ENCODE measurements at places on chromosomes 4 and X. TPM values are rescaled to one million over a fixed set of nuclear protein-coding genes. Genes with fewer than 3 reads are reported as not detected.

Gene TEX11
- total RNA-seq = not detected

DNA sequence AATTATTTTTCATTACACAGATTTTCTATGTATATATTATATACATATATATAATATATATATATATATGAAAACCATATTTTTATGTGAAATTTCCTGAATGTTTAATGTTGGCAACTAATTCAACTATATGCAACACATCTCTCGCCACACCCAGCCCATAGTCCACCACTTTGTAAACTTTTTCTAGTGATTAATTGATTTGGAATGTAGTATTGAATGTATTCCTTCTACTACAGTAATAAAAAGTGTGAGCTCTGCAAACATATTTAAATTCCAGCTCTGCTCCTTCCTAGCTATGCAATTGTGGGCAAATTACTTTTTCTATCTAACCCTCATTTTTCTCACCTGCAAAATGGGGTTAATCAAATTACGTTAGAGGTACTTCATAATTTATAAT lies 187.8 kb downstream of the TEX11 start:
- DNase-seq = no peak

GRCh38 chr4:169184686-169185085 lies 86.1 kb downstream of the SH3RF1 start:
- DNase-seq = no peak

- peak; percentile 55 for DNase-seq
Measured at GRCh38 chr4:176792326-176793059, at the start of gene VEGFC. VEGFC (minus strand) TSS chr4:176792922; CDS start chr4:176792311, 611 bp downstream.

- DNase-seq = no peak
Measured at GRCh38 chr4:53967986-53968385, 96.4 kb downstream of the CHIC2 start.

Gene TCEAL4
- 301 TPM for total RNA-seq

Gene PPP2R2C
- 2.9 TPM for total RNA-seq

GRCh38 chr4:95209927-95210326 lies 338.8 kb downstream of the UNC5C start:
- DNase-seq = no peak

- no peak for DNase-seq
Measured at GRCh38 chr4:70177090-70177489, 18.4 kb upstream of the ODAM start.

GRCh38 chr4:18722748-18723191 lies 701.2 kb upstream of the LCORL start:
- DNase-seq = no peak

DNA sequence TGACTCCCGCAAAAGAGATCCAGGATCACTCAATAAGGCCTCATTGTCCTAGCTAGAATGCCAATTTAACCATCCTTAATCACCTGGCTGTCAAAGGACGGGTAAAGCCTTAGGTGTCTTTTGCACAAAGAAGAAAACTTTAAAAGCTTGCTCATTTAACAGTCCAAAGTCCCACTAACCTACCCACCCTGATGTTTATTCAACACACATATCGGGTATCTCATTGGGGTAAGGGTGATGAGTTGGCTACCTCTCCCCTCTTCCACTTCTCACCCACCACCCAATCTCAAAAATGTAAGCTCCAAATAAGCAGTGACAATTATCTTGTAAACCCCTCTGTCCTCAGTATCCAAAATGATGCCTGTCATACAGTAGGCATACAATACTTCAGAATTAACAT lies 988 bp upstream of the SRD5A3 start:
- DNase-seq = no peak

GRCh38 chr4:182023469-182023868 lies 219.7 kb upstream of the TENM3 start:
- no peak for DNase-seq

- DNase-seq = no peak
Measured at GRCh38 chr4:20251031-20251795, 492 bp upstream of the SLIT2 start.

DNA sequence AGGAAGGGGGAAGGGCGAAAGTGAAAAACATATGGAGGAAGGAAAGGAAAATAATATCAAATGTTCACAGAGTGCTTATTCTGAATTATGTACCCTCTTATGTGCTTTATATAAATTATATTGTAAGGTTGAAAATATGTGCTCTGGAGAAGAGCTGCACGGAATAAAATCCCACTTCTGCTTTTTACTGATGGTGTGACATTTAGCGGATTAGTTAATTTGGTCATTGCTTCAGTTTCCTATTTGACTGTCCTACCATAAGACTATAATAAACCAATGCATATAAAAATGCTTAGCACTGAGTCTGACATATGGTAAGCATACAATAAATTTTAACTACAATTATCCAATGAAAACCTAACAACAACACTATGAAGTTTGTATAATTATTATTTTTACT lies 86.2 kb downstream of the NPFFR2 start:
- no peak for DNase-seq

DNA sequence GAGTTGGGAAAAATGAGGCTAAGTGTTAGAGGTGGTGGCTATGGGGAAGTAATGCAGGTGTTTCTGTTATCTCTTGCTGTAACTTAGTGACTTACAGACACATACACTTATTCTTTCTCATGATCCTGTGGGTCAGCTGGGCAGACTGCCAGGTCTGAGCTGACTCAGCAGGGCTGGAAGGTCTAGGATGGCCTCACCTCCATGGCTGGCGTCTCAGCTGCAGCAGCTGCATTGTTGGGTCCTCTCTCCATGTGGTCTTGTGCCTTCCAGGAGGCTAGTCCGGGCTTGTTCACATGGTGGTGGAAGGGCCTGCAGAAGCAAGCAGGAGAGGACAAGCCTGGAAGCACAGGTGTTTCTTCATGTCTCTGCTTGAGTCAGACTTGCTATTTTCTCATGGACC lies 172.7 kb downstream of the NHS start:
- DNase-seq = peak; percentile 63

GRCh38 chrX:11784543-11784942 lies 26.5 kb downstream of the MSL3 start:
- no peak for DNase-seq

Gene NALF2
- total RNA-seq = not detected

DNA sequence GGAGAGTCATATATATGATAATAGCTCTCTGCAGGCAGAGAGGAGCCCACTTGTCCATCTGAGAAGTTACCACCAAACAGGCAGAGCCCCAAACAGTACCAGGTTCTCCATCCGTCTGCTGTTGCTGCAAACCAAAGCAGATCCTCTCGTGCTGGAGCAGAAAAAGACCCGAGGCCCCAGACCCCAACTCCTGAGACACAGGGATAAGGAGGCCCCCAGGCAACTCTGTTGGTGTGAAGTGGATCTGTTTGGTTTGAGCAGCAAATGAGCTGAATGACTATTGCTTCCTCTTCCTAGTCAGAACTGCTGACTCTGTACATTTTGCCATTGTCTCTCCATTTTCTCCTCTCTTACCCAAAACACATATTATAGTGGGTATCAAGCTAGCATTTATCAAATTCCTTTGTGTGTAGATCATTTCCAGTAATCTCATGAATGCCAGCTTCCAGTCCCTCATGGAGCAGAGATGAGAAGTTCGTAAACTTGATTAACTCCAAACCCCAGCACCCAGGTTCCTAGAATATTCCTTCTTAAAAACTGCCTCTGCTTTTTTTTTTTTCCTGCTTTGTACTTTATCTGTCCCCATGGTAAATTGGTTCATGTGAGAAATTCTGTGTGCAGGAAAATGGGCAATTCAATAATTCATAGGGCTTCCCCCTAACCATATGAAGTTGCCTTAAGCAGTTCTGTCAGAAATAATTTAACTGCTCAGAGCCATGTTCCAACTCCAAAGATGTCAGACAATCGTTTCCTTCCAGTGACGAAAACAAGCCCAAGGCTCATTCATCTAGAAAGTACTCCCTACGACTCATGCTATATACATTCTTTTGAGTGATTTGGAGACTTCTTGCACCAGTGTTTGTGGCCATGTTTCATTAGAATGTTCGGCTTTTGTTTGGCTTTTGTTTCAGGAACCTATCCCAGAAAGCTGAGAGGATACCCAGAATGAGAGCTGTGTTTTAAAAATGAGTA lies 98.6 kb upstream of the ATXN3L start:
- DNase-seq = no peak

GRCh38 chrX:25869761-25870160 lies 268.4 kb upstream of the MAGEB18 start:
- no peak for DNase-seq

DNA sequence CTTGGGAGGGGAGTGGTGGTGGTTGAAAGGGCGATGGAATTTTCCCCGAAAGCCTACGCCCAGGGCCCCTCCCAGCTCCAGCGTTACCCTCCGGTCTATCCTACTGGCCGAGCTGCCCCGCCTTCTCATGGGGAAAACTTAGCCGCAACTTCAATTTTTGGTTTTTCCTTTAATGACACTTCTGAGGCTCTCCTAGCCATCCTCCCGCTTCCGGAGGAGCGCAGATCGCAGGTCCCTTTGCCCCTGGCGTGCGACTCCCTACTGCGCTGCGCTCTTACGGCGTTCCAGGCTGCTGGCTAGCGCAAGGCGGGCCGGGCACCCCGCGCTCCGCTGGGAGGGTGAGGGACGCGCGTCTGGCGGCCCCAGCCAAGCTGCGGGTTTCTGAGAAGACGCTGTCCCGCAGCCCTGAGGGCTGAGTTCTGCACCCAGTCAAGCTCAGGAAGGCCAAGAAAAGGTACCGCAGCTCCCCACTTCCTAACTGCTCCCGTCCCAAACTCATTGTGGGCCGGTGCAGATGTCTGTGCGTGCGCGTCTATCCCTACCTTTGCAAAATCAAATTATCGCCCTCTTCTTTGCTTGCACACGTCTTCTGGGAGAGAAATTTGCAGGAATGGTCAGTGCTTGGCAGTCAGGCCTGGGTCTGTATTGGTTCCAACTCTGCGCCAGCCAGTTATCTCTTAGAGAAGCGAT lies 533 bp downstream of the IL15 start:
- peak; percentile 26 for DNase-seq

DNA sequence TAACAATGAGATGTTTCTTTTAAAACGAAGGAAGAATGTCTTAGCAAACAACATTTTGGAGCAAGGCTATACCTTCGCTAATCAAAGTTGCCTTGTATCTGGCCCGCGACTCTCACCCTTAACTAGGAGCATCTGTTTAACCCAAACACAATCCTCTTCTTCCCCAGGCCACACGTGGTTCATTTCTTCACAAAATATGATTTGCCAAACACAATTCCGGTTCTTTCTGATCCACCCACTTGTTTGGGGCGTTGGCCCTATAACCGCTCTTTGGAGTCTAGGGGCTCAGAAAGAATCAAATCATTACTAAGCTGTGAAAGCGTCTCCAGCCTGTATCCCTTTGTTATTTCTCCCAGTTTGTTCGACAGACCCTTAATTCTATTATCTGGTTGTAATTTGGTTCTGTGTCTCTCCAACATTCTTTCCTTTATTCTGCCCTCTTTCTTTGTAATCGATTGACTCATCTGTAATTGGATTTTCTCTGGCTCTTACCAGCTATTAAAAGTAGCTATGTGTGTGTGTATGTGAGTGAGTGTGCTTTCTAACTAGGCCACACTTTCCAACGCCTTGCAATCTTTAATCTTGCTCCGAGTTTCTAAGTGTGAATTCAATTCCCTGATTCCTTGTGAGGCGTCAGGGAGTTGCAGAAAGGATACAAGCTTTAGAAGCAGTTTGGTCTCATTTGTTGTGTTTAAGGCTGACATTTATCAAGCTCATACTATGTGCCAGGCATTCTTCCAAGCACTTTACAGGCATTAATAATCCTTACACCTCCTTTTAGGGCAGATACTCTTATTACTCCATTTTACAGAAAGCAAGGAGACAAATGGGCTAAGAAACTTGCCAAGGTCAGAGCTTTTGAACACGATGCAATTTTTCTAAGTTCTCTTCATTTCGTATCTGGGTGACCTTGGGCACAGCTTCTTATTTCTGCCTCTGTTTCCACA lies 138.6 kb upstream of the CPEB2 start:
- no peak for DNase-seq

Gene FAM156B
- total RNA-seq = 2.6 TPM

Gene PRDM5
- 37.6 TPM for total RNA-seq

Data from uterus (tissue), 4 donors.